ENCODE measurements at places on chromosomes 6 and 20.

DNA sequence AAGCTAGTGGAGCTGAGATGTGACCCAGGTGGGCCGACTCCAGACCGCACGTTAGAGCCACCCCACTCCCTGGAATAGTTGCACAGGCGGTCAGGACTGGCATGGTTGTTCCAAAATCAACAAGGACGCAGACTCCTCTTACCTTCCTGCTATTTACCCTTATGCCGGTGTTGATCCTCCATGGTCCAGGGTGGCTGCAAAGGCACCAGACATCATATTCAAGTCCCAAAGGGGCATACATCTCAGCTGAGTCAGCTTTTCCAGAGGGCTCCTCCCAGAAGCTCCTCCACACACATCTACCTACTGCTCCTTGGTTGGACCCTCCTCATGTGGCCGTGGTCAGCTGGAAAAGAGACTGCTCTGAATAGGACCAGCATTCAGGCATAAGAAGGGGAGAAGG, 112.2 kb downstream of the SYCP2 start:
- no peak for DNase-seq

- no peak for DNase-seq
These were observed 18.7 kb upstream of the UFL1 start for GRCh38 chr6:96502915-96503314.

- DNase-seq, result no peak
These were observed at the start of gene VIP for GRCh38 chr6:152750694-152751093. Gene VIP, plus strand, starts transcription at chr6:152750797. Its CDS starts 1,381 bp downstream, at chr6:152752178.

DNA sequence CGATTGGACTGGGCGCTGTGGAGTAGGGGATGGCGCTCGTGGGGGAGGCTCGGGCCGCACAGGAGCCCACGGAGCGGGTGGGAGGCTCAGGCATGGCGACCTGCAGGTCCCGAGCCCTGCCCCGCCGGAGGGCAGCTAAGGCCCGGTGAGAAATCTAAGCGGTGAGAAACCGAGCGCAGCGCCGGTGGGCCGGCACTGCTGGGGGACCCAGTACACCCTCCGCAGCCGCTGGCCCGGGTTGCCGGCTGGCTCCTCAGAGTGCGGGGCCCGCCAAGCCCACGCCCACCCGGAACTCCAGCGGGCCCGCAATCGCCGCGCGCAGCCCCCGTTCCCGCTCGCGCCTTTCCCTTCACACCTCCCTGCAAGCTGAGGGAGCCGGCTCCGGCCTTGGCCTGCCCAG, 59.7 kb upstream of the MYLIP start:
- DNase-seq, result no peak

DNA sequence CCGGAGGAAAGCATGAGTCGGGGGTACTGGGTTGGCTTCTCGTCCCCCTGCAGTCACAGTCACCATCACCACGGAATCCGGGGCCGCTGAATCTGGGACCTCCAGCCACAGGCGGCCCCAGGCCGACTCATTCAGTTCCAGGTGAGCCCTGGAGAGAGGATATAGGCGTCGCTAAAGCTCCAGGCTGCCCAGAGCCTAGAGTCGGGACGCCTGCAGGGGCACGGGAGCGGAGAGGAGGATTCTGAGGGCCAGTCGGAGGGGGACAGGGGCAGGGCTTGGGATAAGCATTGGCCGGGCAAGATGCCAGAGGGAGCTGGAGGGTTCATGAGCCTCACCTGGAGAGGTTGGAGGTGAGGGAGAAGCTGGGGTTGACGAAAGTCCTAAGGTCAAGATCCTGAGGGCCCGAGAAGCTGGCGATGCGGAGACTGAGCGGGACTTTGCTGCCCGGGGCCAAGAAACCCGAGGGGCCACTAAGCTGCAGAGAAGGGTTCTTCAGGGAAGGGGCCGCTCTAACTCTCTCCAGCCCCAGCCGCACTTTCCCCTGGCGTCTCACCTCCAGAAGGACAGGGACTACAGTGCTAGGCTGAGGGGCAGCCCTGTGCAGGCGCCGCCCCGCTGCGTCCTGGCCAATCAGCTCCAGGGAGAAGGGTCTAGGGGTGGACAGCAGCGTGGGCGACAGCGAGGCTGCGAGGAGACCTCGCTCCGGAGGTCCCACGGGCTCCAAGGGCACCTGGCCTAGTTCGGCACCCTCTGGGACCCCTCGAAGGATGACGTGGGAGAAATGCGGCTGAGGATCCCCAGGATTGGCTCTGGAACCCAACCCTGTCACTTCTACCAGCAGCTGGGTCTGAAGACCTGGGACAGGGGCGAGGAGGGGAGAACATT, 3.7 kb downstream of the SAPCD1 start:
- DNase-seq, result no peak

DNA sequence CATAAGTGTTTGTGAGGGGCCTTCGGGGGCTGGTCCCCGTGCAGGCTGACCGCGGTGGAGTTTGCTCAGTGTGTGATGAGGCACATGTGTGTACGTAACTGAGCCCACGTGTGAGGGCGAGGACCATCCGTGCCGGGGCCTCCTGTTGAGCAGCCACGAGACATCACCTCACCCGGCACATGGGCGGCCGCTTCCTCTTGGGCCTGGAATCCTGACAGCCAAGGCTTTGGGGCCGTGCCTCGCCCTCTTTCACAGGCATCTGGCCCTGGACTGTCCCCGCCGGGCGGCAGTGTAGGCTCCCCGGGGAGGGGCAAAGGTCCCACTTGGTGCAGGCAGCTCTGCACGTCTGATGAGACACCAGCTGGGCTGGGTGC, 202.3 kb downstream of the DLL1 start:
- no peak for DNase-seq

DNA sequence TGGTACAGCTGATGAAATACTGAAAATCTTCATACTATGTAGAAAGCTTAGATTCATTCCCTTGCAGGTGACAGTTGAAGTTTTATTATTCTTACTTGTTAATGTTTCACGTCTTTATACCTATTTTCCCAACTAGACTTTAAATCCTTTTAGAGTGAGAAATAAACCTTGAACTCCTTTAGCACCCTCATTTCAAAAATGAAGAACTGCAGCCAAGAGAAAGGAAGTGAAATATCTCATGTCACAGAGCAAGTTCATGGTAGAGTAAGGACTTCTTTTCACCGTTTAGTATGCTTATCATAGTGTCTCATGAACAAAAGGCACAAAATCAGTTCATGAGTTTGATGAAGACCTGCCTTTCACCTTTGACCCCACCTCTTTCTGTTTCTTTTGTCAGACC, 38.5 kb downstream of the ORC3 start:
- no peak for DNase-seq

All from amygdala (tissue), 56 donors.